IPS DF 6.9 (cell line): ENCODE measurements at places on chromosomes 2 and 18.

DNA sequence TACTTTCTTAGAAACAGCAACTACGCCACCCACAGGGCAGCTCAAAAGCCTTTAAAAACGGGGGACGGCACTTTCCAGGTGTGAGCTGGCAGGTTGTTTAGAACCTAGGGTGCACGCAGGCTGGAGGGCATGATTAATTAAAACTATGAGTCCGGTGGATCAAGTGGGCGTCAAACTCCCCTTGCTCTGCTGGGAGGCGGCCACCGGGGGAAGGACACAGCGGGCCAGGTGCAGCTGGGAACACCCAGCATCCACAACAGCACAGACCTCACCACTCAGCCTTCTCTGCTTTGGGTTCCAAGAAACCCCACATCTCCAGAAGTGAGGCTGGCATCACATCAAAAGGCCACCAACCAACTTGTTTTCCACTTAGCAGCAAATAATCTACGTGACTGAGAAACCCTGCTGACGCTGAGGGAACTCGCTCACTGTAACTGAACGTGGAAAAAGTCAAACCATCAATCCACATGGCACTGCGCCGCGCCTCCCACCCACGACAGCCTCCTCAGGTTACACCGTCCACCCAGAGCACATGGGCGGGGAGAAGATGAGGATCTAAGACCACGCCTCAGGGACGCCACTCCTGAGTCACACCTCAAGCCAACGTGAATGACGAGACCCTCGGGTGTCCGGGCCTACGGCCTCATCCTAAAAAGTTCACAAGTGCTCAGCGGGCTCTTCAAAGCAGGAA is 118.2 kb downstream of the ZNF516 start:
- no peak for DNase-seq

- DNase-seq = no peak
Measured at GRCh38 chr18:74430806-74431571, 26.1 kb downstream of the DIPK1C start.

- DNase-seq = no peak
Measured at GRCh38 chr2:155021618-155022017, 323.1 kb downstream of the KCNJ3 start.

DNA sequence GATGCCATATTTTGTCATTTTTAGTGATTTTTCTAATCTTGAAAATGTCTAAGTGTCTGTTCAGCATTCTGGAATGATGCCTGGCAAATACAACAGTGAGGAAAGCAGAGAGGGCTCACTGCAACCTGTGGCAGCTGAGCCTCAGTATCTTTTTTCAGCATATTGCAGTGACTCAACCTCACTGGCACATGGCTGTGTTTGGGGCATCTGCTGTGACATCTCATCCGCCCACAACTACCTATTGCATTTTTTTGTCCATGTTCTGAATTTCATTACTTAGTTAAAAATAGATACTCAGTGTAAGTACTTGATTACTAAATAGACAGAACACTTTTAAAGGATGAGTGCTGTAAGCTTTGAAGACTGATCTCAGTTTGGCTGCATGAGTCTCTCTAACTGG is 10.7 kb downstream of the BABAM2 start:
- no peak for DNase-seq

- DNase-seq = no peak
Measured at GRCh38 chr2:30786923-30787685, 20.1 kb downstream of the CAPN13 start.

GRCh38 chr2:46778511-46778910 is 137.1 kb downstream of the MCFD2 start:
- DNase-seq = no peak

- no peak for DNase-seq
Measured at GRCh38 chr18:46329736-46330246, 225.6 kb downstream of the HAUS1 start.

DNA sequence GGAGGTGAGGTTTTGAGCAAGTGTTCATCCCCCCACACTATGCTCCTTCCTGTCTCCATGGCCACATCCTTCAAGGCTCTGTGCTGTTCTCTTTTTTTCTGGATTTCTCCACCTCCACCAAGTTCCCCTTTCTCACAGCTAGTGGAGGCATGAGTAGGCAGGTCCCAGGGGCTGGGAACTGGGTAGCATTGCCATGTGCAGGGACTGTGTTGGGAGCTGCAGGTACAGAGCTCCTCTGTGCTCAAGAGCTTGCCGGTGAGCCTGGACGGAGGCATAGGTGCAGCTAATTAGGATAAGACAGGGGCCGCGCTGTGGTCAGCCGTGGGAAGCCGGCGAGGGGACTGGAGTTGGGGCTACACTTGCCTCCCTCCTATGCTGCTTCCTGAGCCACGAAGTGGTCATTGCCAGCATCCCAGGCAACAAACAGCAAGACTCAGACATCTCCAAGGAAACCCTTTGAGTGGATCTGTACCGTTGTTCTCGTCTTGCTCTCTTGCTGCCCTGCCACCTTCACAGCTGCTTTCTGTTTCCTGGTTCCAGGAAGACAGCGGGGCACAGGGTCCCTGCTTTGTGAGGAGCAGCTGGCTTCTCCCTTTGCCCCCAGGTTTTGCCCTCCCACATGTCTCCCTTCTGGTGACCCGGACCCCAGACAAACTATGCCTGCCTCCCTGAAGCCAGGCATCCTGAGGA is 36.9 kb downstream of the ATOH8 start:
- no peak for DNase-seq

DNA sequence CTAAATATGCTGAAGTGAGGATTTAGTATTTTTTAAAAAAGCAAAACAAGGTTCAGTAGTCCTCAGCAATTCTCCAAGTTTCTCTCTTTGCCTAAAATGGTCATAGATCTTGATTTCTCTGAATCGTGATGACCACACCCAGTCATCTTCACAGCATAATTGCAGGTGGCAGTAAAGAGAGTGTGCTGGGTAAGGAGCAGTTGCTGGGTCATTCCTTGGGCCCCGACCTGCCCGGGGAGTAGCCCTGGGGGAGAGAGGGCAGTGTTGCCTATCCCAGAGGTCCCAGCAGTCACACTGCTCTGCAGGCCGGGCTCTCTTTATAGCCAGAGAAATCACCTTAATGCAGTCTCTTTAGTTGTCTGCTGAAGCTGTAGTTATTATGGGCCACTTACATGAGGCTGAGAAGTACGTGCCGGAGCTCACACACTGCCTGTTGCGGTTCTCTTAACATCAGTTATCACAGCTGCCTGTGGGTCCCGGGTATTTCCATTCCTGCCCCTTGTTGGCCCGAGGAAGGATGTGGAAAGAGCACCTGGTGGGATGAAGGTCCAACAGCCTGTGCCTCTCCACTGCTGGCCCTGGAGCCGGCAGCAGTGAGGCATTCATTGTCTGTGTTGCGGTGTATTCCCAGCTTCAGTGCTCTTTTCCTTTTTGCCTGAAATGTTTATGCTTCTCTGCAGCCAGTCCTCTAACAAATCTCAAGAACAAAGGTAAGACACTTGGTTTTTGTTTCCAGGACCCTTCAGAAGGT is 230.1 kb downstream of the ALPK2 start:
- no peak for DNase-seq

GRCh38 chr2:169528271-169528701 is 18.8 kb downstream of the KLHL41 start:
- DNase-seq = peak; percentile 67

- DNase-seq = no peak
Measured at GRCh38 chr2:174445248-174445647, 41.6 kb downstream of the GPR155 start.

- no peak for DNase-seq
Measured at GRCh38 chr2:187918996-187919821, 365.0 kb upstream of the TFPI start.

- DNase-seq = no peak
Measured at GRCh38 chr18:79739440-79739778, 58.3 kb upstream of the KCNG2 start.

GRCh38 chr2:197354169-197354558 is 43.6 kb upstream of the ANKRD44 start:
- no peak for DNase-seq

DNA sequence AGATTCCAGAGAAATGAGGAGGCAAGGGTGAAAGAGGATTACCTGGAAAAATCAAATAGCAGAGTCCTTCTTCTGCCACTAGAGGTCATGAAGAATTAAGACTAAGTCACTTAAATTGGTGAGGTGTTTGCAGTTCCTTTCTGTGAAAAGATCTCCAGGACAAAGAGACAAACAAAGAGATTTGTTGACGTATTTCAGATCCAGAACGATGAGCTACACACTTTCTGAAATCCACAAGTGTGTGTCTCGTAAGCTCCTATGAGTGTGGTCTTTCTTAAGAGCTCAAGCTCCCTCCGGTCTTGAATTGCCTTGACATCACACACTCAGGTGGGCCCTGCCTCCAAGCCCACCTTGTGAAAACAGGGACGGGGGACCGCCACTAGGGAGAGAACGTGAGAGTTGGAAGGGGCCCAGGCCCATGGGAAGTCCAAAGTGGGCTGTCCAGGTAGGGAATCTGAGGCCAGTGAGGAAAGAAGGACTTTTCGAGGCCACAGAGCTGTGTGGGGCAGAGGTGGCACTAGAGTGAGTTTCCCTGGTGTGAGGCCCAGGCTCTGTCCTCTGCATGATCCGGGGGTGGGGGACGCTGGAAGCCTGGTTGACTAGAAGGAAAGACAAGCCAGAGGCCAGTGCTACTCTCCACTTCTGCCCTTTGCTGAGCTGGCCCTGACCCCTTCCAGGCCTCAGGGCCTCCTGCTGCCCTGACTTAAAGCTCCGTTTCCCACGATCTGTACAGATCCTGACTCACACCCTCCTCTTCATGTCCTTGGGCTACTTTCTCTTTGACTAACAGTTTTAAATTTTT is 168.1 kb upstream of the NCK2 start:
- peak; percentile 20 for DNase-seq

DNA sequence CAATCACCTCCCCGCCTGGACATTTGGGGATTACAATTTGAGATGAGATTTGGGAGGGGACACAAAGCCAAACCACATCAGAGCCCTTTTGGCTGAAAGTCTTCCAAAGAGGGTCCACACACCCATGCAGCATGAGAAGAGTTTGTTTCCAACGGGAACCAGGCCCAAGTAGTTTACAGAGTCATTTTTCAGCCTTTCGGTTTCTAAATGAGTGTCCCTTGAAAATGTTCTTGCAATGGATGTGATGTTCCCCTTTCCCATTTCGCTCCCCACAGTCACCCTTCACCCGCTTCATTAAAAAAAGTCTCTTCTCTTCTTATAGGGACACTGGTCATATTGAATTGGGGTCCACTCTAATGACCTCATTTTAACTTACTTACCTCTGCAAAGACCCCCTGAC is 157.4 kb downstream of the ARL4C start:
- no peak for DNase-seq

GRCh38 chr2:118239284-118239683 is 151.0 kb downstream of the INSIG2 start:
- no peak for DNase-seq

- DNase-seq = no peak
Measured at GRCh38 chr2:37707393-37707792, 36.0 kb upstream of the CDC42EP3 start.

DNA sequence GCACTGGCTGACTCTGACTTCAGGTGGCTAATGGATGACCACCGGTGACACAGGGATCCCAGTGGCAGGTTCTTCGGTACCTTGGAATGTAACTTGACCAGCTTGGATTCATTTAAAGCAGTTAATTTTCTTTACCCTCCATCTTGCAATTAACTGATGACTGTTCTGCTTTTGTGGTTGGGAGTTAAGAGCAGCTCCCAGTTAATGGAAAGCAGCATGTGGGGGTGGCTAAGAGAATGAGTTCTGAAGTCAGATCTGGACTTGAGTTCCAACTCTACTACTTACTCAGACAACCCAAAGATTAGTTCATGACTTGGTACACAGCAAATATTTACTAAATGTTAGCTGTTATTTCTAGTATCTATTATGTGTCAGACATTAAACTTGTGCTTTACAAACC is 58.5 kb downstream of the FAM228A start:
- no peak for DNase-seq

DNA sequence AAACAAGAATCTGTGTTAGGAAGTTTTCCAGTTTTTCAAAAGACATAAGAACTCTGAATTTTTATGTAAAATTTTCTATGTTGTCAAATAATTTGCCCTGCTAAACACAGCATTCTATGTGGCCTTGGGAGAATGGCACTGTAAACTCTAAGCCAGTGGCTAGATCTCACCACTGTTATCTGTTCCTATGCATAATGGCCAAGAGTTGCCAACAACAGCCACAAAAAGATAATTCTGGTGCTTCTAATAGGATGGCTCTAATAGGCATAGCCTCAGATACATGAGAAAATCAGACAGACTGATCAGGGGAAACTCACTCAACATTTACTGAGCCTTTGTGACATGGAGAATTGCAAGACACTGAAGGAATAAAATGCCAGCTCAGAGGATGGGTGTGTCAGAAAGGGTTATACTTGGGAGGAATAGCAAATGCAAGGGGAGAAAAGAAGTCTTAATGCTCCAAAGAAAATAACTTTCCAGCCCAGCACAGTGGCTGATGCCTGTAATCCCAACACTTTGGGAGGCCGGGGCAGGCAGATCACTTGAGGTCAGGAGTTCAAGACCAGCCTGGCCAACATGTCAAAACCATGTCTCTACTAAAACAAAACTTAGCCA is 63.7 kb downstream of the COBLL1 start:
- DNase-seq = no peak

GRCh38 chr2:48240912-48241311 is 289.0 kb upstream of the STON1 start:
- DNase-seq = no peak

- no peak for DNase-seq
Measured at GRCh38 chr2:217994776-217995274, 8.0 kb downstream of the TNS1 start.

DNA sequence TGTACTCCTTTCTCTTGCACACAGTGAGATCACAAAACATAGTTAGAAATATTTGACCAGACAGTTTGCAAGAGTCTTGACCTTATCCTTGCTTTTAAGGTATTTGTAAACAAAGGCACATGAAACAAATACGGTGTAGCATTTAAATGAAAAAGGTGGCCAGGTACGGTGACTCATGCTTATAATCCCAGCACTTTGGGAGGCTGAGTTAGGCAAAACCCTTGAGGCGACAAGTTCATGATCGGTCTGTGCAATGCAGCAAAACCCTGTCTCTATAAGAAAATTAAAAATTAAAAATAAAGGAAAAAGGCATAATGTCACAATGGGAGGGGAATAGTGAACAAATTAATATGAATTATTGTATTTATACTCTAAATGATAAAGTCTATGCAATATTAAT is 109.5 kb upstream of the PIK3C3 start:
- DNase-seq = no peak

- no peak for DNase-seq
Measured at GRCh38 chr2:239142296-239142695, 258.5 kb downstream of the HDAC4 start.
